Aortic smooth muscle cell (primary cell): ENCODE measurements at places on chromosomes 11 and 22. TPM values are rescaled to one million over a fixed set of nuclear protein-coding genes. Genes with fewer than 3 reads are reported as not detected.

E2F8 gene
- 0.56 and 0.79 TPM in 2 replicates for total RNA-seq

RCE1 gene
- total RNA-seq = 8.9 and 9.5 TPM in 2 replicates

OR51T1 gene
- not detected in 2 replicates for total RNA-seq

POTEH gene
- total RNA-seq = not detected in 2 replicates

CSF2RB gene
- total RNA-seq = 0.81 and 1.5 TPM in 2 replicates

ANKK1 gene
- total RNA-seq = 0.06 TPM in 1 of 2 replicates, not detected in the other

NUCB2 gene
- 165 and 186 TPM in 2 replicates for total RNA-seq

PATE4 gene
- total RNA-seq = not detected in 2 replicates

CABP7 gene
- total RNA-seq = under 0.01 TPM in 1 of 2 replicates, not detected in the other

TMEM191C gene
- total RNA-seq = 2.9 and 3.0 TPM in 2 replicates

LYVE1 gene
- 3.3 and 3.8 TPM in 2 replicates for total RNA-seq

CARD10 gene
- total RNA-seq = 2.4 and 2.5 TPM in 2 replicates

MYH9 gene
- total RNA-seq = 762 and 873 TPM in 2 replicates

PC gene
- 14.1 and 25.1 TPM in 2 replicates for total RNA-seq

TSSK2 gene
- not detected in 2 replicates for total RNA-seq

SBF2 gene
- total RNA-seq = 44.7 and 52.4 TPM in 2 replicates

OTUB1 gene
- 37.6 and 40.8 TPM in 2 replicates for total RNA-seq
